ENCODE measurements at places on chromosomes 7 and 10. TPM values are rescaled to one million over a fixed set of nuclear protein-coding genes. Genes with fewer than 3 reads are reported as not detected.

- peak; percentile 63 for DNase-seq
Observed at GRCh38 chr7:115924411-115924810, 106.2 kb downstream of the TFEC start.

DNA sequence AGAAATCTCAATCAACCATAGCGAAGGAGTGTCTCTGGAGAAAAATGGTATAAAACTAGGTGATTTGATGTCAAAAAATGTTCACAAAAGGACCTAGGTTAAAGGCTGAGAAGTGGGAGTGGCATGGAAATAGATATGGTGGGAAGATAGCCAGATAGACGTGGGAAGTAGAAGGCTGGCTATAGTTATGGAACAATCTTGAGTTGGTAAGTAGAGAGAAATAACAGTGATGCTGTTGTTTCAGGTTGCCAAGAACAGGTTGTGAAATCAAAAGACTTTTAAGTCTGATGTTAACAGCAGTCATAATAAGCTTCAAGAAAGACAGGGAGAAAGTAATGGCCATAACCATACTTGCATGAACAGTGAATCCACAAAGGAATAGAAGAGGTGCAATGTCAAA, 106.1 kb upstream of the RSU1 start:
- DNase-seq: no peak

DNA sequence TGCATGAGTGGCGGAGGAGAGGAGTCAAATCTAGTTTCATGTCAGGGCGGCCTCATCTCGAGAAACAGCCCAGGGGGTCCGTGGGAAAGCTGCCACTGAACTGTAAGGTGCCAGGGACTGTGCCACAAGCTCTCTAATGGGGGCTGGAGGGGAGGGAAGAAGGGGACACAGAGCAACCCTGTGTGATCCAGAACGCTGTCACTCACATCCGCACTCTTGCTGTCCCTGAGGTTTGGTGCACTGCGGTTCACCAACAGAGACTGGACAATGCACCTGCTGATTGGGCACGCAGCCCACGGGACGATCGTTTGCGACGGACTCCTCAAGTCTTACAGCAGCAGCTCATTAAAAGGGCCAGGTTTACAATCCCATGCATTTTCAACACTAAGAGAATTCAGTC, 47.7 kb downstream of the AMZ1 start:
- DNase-seq: no peak

GRCh38 chr10:121217331-121217730, 366.2 kb downstream of the WDR11 start:
- no peak for DNase-seq

DNA sequence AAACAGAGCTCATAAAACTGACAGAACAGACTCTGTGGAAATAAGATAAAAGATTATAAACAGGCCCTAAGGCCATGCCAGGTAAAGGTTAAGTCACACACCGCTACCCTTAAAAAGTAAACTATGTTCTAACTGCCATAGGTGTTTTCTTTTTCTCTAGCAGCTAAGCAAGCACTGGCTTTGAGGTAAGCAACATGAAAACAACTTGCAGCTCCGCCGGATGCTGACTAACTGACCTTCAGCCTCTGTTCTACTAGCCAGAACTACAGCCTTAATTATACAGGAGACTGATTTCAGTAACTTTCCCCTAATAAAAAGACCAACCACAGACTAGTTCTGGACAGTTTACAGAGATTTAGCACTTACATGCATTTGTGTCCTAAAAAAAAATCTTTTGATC, 708.3 kb downstream of the CCSER2 start:
- DNase-seq: no peak

CAV2 gene
- total RNA-seq: 78.6 TPM

GRCh38 chr10:8594711-8595110, 540.2 kb downstream of the GATA3 start:
- DNase-seq: peak; percentile 6

LRRC17 gene
- 92.4 TPM for total RNA-seq

FOXI2 gene
- 0.20 TPM for total RNA-seq

SPDYE8 gene
- total RNA-seq: 0.10 TPM

- no peak for DNase-seq
Observed at GRCh38 chr7:142685877-142686508, 63.3 kb upstream of the PRSS1 start.

DNA sequence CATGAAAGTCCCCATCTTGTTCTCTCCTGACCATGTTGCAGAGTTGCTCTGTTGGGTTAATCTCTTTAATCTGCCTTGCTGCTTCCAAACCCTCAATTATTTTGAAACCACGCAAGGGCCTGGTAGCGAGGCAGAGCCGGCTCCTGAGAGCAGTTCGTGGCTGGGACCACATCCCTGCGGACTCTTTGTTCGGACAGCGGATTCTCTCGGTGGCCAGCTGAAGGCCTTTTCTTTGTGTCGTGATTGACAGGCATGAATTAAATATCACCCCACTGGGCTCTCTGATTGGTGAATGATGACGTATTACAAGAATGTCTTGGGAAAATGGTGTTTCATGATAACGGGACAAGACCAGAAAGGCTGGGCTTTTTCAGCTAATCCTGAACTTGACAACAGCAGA, 66.9 kb upstream of the ARHGAP21 start:
- DNase-seq: no peak

DNA sequence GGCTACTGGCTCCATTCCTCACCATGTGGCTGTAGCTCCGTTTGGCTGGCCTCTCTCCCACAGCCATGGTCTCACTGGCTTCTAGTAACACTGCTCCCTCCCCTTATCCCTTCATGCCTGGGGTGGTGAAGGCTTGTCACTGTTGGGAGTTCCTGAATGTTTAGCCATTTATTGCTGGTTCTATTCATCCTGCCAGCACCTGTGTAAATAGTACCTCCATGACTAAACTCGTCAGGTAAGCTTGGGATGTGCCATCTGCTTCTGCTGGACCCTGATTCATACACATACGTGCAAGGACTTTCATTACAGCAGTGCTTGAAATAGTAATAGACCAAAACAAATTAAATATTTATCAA, 61.6 kb downstream of the CCDC71L start:
- no peak for DNase-seq

NUTM2A gene
- 0.59 TPM for total RNA-seq

DNA sequence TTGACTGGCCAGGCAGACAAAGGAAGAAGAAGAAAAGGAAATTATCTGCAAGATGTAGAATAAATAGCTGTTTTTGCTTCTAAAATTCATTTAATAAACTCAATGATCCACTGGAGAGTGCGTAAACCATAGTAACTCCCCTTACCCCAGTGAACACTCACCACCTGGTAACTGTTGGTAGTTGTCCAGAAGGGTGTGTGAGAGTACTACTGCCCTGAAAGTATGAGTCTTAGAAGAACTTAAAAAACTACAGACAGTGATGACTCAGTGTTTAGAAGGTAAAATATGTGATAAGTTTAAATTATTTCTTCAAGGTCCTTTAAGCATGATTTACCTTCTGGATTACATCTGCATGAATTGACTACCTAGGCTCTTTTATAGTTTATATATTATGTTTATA, 53.0 kb upstream of the SEMA3A start:
- no peak for DNase-seq

GNAT3 gene
- total RNA-seq: not detected

ARHGAP22 gene
- 1.1 TPM for total RNA-seq

GRCh38 chr7:100091411-100092181, 2.8 kb downstream of the COPS6 start:
- no peak for DNase-seq

RBP3 gene
- not detected for total RNA-seq

- DNase-seq: no peak
Observed at GRCh38 chr7:100034871-100035510, 14.6 kb upstream of the ZSCAN21 start.

DNA sequence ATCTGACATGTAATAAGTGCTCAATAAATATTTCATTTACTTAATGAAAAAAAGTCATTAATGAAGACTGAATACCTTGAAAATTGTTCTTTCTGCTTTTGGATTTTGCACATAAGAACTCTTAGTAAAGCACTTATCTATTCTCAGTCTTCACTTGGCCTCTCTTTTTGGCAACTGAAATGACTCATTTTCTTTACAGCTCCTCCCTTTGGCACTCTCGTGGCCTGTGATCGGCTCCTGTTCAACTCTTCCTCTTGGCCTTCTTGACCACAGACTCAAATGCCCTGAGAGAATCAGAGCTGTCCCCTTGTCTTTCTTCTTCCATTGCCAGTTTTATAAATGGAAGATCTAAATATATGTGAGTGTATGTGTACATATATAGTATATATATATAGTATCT, 54.2 kb downstream of the FOXP2 start:
- no peak for DNase-seq

- no peak for DNase-seq
Observed at GRCh38 chr7:102262546-102262945, 24.1 kb upstream of the SH2B2 start.

DNA sequence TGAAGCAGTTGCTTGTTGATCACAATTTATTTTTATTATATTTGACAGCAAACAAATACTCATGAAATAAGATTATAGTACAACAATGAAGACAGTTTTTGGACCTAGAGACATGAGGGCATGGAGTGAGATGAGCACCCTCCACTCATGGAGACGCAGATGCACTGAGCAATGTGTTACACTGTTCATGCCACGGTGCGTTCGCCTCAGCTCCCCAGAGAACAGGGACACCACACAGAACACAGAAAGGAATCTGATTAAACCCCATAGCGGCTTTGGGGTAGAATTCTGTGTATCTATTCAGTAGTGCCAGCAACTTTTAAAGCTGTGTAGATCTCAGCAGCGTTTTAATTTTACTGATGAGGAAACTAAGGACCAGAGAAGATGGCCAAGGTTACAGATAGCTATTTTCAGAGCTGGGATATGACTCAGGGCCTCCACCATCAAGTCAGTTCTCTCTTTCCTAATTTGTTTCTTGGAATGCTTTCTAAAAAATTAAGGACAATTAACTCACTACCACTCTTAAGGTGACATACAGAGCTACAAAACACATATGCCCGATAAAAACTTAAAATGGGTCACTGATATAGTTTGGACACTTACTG, 33.6 kb downstream of the FAM25A start:
- no peak for DNase-seq

GRCh38 chr7:141820067-141820466, 21.2 kb downstream of the PRSS37 start:
- DNase-seq: no peak

DNA sequence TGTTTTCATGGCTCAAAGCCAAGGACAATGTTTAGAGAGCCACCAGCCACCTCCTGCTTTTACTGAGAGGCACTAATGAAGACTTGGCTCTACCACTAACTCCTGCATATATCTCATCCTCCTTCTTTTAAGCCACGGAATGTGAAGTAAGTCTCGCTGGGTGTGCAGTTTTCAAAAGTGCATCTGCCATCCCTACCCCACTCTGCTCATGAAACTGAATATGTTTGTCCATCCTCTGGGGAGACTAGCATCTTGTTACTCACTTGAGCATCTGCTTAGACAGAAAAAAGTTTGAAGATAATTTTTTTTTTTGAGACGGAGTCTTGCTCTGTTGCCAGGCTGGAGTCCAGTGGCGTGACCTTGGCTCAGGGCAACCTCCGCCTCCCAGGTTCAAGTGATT, 40.8 kb downstream of the EPDR1 start:
- no peak for DNase-seq

All from skin of body (tissue), 3 donors.